ENCODE measurements at places on chromosomes 11 and 22.
A peak's percentile ranks its signal among the peaks of the same experiment; 100 is the strongest.

GRCh38 chr22:37509059-37509860 lies 10.0 kb downstream of the CARD10 start:
- peak; percentile 39 for DNase-seq

DNA sequence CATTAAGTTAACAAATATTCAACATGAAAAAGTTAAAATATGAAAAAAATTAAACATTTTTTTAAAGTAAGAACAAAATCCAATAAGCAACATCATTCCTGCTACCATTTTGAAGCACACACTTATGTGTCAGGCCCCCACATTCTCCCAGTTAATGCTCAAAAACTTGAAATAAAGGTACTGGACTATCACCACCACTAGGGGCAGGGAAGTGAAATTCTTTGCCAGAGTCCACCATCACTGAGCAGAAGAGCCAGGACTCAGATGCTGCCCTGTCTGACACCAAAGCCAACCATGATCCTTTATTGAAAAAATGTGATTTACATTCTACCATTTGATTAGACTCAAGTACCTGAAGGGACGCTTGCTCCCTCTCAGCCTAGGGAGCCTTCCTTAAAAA lies 39.1 kb downstream of the PITPNB start:
- DNase-seq = peak; percentile 52

DNA sequence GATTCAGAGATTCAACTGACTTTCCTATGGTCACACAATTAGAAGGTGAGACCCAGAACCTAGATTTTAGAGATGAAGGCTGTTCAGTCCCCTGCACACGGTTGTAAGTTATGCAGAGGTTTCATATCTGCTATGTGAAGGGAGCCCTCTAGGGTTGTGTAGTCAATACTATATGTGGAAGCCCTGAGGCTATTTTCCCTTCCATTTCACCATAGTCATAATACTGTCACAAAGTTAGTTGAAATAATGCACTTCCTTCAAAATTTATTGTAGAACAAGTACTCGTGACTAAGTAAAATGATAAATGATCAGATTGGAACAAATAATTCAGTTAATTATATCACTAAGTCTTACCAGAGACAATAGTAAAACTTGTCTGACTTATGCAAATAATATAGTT lies 48.8 kb downstream of the ENDOD1 start:
- no peak for DNase-seq

GRCh38 chr11:77193911-77194830 lies 66.1 kb downstream of the MYO7A start:
- DNase-seq = no peak

GRCh38 chr11:129395883-129396282 lies 20.2 kb downstream of the BARX2 start:
- no peak for DNase-seq

GRCh38 chr11:114685097-114685496 lies 6.8 kb downstream of the NXPE2 start:
- DNase-seq = no peak

GRCh38 chr11:126636911-126637794 lies 281.7 kb downstream of the ST3GAL4 start:
- no peak for DNase-seq

DNA sequence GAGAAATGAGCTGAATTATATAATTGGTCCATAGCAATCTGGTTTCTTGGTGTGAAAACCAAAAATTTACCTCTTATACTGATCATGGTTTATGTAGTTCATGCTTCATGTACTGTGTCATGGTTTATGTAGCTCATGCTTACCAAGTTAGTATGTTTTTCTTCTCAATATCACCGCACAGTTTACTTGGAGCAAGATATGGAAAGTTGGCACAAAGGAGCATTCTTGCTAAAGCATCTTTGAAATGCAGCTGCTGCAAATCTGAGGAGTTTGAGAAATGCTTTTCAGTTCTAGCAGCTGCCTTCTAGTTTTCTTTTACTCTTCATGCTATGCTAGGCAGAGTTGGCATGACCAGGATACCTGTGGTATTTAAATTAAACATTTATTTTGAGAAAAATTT lies 4.5 kb downstream of the OR10G7 start:
- no peak for DNase-seq

DNA sequence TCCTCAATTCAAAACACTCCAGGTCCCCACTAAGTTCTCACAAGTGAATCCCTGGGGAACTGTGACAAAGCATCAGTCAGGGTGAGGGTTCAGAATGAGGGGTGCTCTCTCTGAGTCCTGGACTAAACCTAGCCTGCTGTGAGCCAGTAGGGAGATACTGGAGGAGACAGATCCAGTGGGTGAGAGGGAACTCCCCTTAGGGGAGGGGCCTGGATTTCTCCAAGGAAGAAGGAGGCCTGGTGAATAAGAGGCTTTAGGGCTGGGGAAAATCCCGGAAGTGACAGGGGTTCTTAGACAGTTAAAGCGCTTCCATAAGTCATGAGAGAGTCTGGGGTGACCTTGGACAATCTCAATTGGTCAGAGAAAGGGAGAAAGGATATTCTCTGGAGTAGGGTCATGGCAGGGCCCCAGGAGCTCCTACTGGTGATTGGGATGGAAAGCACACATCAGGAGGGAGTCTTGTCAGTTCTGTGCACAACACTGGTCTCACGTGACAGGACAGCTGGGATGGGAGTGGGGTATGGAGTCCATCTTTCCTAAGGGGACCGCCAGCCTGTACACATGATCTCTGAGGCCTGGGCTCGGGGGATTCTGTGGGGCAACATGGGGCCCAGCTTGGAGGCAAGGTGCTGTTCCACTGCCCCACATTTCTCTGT lies 1.5 kb downstream of the TBC1D10A start:
- no peak for DNase-seq

DNA sequence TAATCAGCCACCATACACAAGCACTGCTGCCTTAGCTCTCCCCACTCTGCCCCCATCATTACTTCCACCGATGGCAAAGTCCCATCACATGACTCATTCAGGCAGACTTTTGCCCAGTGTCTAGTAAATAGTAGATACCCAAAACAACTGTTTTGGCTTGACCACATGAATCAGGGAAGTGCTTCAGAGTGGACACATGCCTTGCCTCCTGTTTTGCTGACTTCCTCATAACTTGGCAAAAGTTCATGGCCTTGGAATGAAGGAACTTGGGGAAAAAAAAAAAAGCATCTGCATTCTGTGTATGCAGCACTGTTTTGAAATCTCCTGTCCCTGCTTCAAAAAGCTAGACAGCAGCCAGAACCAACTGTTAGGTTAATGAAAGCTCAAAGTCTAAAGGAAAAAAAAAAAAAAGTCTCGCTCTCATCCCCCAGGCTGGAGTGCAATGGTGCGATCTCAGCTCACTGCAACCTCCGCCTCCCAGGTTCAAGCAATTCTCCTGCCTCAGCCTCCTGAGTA lies 335.3 kb downstream of the FAM181B start:
- DNase-seq = no peak

GRCh38 chr11:61041755-61042518 lies 60.4 kb upstream of the CD5 start:
- DNase-seq = peak; percentile 21

Data from SK-N-DZ (cell line).